Stimulated activated CD4-positive, alpha-beta T cell treated with anti-CD3 and anti-CD28 coated beads, Interleukin-1b, Interleukin-23, amount 100 ng/mL, for 48 hours (primary cell): ENCODE measurements at places on chromosomes 12 and 14.

DNA sequence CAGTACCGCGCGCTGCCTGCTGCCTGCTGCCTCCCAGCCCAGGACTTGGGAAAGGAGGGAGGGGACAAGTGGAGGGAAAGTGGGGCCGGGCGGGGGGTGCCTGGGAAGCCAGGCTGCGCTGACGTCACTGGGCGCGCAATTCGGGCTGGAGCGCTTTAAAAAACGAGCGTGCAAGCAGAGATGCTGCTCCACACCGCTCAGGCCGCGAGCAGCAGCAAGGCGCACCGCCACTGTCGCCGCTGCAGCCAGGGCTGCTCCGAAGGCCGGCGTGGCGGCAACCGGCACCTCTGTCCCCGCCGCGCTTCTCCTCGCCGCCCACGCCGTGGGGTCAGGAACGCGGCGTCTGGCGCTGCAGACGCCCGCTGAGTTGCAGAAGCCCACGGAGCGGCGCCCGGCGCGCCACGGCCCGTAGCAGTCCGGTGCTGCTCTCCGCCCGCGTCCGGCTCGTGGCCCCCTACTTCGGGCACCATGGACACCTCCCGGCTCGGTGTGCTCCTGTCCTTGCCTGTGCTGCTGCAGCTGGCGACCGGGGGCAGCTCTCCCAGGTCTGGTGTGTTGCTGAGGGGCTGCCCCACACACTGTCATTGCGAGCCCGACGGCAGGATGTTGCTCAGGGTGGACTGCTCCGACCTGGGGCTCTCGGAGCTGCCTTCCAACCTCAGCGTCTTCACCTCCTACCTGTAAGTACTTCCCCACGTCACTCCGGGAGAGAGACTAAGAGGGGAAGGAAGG, at the start of gene LGR5:
Gene LGR5 (plus strand): TSS at position 186 of the 732 bp plus-strand sequence. CDS start 283 bp downstream, at position 469.
- peak; percentile 12 for DNase-seq

- no peak for DNase-seq
Measured at GRCh38 chr14:102951034-102951433, 28.6 kb downstream of the AMN start.

GRCh38 chr12:112809684-112810083, 18.1 kb downstream of the RPH3A start:
- no peak for DNase-seq

DNA sequence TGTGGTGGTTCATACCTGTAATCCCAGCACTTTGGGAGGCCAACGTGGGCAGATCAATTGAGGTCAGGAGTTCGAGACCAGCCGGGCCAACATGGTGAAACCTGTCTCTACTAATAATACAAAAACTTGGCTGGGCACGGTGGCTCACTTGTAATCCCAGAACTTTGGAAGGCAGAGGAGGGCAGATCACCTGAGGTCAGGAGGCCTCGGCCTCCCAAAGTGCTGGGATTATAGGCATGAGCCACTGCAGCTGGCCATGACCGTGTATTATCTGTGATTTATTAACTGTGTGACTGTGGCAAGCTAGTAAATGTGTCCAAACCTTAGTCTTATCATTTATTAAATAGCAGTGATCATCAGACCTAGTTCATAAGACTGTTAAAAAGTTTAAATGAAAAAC, 7.1 kb upstream of the ITPK1 start:
- DNase-seq = no peak

GRCh38 chr12:118237052-118237665, 101.2 kb downstream of the PEBP1 start:
- no peak for DNase-seq

GRCh38 chr12:4771960-4772566, 51.9 kb downstream of the GALNT8 start:
- DNase-seq = no peak

DNA sequence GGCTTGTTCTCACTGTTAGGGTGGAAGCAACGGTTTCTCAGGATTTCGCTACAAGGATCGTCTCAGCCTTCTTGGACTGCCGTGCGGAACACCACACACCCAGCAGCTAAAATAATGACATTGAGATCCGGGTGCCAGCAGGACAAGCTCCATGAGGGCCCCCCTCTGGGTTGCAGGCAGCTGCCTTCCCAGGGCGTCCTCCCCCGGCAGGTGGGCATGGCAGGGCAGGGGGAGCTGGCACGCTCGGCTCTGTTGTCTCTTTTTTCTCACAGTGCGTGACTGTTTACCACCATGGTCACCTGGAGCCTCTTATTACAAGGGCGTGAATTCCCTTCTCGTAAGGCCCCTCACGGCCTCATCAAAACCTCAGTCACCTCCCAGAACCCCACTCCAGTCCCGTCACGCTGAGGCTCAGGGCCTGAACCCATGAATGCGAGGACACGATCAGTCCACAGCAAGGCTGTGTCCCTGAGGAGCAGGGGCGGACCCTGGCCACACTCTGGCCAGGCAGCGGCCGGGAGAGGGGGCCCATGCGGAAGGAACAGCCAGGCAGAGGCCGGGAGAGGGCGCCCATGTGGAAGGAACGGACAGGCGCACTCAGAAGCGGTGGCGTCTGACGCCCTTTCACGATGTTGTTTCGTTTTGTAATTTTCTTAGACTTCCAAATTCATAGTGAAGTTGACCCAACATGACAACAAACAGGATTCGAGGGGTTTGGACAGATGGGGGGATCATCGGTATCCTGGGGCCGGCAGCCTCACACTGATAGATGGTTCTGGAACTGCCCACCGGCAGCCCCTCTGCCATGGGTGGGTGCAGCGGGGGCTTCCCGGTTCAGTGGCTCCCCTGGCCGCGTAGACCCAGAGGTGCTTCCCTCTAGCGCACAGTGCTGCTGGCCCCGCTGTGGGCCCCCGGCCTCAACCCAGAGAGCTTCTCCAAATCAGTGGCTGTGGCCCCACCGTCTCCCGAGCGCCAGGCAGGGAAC, 10.0 kb downstream of the LRCOL1 start:
- no peak for DNase-seq

GRCh38 chr14:71348394-71348793, 441.1 kb downstream of the PCNX1 start:
- no peak for DNase-seq

- DNase-seq = no peak
Measured at GRCh38 chr12:83827860-83828259, 1084.7 kb downstream of the SLC6A15 start.

- DNase-seq = no peak
Measured at GRCh38 chr12:88553941-88554658, 26.2 kb downstream of the KITLG start.

GRCh38 chr12:68113644-68114043, 45.9 kb downstream of the IFNG start:
- peak; percentile 40 for DNase-seq

DNA sequence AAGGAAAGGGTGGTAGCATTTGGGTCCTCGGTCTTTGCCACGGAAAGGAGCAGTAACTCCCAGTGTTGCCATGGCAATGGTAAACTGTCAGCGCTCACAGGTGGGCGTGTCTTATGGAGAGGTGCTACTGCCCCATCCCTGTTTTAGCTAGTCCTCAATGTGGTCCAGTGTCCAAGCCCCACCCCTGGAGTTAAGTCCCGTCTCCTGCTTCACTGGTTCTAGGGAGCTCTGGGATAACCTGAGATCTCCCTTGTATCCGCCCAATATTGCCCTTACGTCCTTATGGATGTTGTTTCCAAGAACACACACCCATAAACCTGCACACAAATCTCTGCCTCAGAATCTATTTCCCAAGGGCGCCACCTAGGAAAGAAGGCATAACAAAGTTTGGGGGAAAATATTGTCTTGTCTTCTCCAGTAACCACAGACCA, 64.2 kb downstream of the SPRING1 start:
- DNase-seq = no peak

- DNase-seq = no peak
Measured at GRCh38 chr14:90743425-90743824, 72.8 kb downstream of the TTC7B start.

DNA sequence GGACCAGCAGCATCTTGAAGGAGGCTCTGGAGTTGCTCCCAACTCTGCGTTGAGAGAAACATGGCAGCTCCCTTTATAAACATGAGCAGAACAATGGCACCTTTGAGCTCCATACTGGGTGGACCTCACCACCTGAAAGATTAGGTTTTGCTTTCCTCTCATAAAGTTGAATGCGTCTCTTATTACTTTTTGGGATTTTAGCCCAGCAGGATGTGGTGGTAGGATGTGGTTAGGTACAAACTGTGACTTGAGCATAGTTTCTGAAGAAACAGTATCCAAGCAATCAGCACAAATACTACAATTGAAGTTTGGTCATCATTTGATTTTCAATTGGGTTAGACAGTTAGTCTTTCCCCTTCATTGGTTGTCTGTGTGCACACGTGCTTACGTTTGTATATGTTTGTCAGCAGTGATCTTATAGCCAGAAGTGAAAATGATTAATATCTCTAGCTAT, at the start of gene PRR4:
Gene PRR4 (minus strand): TSS at position 51 of the 454 bp plus-strand sequence. CDS start 38 bp downstream, at position 13.
- no peak for DNase-seq

DNA sequence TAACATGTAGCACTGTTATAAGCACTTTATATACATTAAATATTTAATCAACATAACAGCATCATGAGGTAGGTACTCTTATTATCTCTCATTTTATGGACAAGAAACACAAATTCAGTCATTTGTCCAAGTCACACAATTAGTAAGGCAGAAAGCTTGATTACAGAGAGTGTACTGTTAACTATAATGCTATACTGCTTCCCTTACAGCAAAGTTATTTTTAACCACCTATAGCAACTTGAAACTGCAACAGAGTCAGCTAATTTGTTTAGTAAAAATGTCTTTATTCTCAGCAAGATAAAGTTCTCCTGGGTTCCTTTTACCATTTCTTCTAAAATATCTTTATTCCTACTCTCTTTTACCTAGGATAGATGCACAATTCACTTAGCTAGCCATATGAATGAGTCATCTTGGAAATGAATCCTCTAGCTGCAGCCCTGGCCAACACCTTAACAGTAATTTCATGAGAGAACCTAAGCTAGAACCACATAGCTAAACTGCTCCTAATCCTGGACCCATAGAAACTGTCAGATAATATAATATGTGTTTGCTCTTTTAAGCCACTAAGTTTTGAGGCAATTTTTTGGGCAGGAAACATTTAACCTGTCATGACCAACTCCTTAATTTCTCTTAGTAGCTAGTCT, 90.2 kb upstream of the HECTD1 start:
- DNase-seq = no peak

DNA sequence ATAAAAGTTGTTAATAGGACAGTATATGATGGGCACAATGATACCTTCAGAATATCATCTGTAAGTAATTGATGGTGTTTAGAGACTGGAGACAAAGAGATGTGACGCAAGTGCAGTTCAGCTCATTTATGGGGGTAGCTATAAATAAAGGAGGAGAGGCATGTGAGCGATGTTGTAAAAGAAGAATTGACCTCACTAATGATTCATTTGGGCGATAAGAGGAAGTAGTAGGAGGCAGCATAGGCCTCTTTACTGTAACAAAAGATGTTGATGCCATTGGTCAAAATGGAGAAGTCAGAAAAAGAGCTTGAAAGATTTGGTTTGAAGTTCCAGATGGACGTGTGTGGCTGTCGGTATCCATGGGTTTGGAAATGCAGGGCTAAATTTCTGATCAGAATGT, 70.0 kb downstream of the FLRT2 start:
- no peak for DNase-seq

GRCh38 chr14:75979071-75979571, 2.7 kb downstream of the TGFB3 start:
- no peak for DNase-seq

GRCh38 chr12:64323476-64324225, 66.9 kb downstream of the C12orf56 start:
- no peak for DNase-seq

- DNase-seq = no peak
Measured at GRCh38 chr12:20442322-20442721, 74.0 kb downstream of the PDE3A start.

DNA sequence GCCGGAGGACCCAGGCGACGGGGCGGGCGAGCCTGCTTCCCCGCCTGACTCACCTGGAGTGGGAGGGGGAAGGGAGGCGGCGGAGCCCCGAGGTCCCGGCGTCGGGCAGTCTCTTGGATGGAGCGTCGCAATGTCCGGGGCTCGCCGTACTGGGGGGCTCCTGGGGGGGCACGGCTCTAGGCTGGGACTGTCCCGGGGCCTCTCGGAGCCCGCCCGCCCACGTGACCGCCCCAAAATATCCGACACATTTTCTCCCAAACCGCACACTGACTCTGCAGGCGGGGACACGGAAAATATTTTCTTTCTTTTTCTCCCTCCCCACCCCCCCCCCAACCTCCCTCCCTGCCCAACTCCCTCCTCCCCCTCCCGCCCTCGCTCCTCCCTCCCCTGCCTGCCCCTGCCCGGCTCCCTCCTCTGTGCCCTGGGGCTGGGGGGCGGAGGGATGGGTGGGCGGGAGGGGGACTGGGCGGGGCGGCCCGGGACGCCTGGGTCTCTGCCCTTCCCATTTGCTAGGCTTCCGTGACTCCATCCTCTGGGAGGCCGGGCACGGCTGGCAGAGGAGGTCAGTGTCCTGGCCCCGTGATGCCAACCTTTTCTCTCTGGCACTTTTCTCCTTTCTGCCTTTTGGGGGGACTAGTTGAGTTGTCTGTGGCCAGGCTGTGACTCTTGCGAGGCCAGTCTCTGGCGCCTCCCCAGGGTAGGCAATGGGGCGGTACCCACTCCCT, at the start of gene RARG:
Gene RARG (minus strand): TSS at position 289 of the 725 bp plus-strand sequence. CDS start 4,664 bp downstream, outside the sequence.
- peak; percentile 63 for DNase-seq

GRCh38 chr14:100807496-100807895, 18.4 kb upstream of the MEG3 start:
- DNase-seq = no peak
